ENCODE measurements at places on chromosomes 16 and 17.

DNA sequence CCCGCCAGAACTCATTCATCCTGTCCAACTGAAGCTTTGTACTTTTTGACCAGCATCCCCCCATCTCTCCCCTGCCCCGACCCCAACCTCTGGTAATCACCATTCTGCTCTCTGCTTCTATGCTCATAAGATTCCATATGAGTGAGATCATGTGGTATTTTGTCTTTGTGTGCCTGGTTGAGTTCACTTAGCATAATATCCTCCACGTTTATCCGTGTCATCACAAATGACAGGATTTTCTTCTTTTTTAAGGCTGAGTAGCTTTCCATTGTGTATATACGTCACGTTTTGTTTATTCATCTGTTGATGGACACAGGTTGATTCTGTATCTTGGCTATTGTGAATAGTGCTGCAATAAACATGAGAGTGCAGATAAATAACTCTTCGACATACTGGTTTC, 278.9 kb downstream of the SNX29 start:
- DNase-seq = no peak

- DNase-seq = no peak
Measured at GRCh38 chr17:78234261-78234865, 2.9 kb downstream of the TMEM235 start.

DNA sequence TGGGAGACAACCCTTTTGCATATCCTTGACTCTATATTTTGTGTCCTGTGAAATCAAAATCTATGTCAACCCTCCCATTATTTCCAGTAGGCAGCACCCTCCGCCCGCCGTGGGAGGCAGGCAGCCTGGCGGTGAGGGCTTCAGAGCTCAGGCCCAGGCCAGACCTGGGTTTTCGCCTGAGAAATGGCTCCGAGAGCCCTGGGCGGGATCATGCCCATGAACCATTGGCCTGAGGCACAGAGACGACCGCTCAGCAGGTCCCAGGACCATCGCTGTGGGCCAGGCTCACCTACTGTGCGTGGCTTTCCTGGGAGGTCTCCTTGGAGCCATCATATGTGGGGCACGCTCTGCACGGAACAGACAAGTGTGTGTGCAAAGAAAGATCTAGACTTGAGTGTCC, 6.3 kb upstream of the SLC38A8 start:
- no peak for DNase-seq

GRCh38 chr16:48613061-48613957, 3.3 kb upstream of the N4BP1 start:
- no peak for DNase-seq

DNA sequence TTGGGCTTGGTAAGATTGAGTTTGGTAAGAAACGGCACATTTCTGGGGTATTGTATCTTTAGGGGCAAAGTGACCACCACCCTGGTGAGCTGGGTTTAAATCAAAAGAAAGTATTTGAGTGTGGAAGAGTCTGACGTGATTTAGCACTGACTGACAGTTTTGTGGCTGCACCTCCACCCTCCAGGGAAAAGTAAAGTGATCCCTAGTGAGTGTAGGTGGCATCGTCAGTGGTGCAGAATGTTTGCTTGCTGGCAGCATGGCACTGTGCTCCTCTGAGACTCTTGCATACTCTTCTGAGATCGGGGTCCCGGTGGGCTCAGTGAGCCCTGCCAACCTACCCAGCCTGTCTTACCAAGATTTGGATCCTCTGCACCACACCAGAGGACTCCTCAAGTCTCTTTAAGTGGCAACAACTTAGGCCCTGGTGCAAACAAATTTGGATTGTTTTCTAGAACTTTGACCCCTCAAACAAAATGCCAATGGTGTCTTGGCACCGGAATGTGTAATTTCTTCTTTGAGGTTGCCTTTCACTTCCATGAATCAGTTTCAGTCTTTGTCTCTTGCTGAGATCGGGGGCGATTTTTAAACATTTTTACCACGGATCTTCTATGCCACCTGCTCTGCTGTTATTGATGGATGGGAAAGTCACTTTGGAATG, 2.8 kb downstream of the PRKCB start:
- no peak for DNase-seq

GRCh38 chr17:69047368-69048263, 13.1 kb downstream of the ABCA9 start:
- DNase-seq = no peak

- DNase-seq = no peak
Measured at GRCh38 chr16:21653571-21653970, 1.2 kb upstream of the IGSF6 start.

DNA sequence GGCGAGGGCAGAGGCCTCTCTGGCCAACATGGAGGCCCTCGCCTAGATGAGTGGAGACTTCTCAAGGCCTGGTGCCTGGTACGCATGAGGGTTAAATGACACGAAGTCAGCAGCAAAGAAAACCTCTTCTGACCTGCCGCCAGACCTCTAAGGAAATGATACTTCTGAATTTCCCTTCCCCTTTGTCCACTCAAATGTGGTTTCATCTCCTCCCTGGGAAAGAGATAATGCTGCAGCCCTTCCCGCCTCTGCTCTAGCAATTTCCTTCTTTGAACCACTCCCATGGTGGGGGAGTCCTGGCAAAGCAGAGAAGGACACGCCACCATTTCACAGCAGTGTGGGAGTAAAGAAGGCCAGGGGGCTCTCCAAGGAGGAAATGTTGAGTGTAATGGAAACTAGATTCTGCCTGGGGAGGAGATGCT, 65.7 kb upstream of the BCAR1 start:
- DNase-seq = no peak

- DNase-seq = no peak
Measured at GRCh38 chr16:74700116-74700437, 585 bp downstream of the MLKL start.

DNA sequence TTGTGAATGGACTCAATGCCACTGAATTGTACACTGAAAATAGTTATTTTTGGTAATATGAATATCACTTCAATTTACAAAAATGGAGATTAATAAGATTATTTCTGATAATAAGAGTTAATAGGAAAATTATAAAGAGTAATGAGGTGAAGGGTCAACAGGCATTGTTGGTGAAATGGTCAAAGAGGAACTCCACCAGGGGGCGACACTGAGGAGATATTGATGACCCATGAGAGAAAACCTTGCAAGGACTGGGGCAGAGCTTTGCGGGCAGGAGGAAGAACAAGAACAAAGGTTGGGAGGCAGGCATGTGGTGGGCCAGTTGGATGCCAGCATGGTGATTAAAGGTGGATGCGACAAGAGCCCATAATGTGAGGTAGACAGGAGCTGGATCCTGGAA, 74.0 kb upstream of the XYLT1 start:
- no peak for DNase-seq
